ENCODE measurements at places on chromosomes 6 and 20. TPM values are rescaled to one million over a fixed set of nuclear protein-coding genes. Genes with fewer than 3 reads are reported as not detected.

DNA sequence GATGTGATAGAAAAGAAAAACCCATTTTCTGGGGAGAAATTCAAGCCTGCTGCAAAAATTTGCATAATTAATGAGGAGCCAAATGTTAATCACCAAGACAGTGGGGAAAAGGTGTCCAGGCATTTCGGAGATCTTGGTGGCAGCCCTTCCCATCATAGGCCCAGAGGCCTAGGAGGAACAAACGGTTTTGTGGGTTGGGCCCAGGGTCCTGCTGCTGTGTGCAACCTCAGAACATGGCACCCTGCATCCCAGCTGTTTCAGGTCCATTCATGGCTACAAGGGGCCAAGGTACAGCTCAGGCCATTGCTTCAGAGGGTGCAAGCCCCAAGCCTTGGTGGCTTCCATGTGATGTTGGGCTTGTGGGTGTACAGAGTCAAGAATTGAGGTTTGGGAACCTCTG lies 189.8 kb upstream of the IMPG1 start:
- no peak for DNase-seq

- DNase-seq = no peak
Observed at GRCh38 chr6:23137611-23138010, 568.2 kb downstream of the HDGFL1 start.

DNA sequence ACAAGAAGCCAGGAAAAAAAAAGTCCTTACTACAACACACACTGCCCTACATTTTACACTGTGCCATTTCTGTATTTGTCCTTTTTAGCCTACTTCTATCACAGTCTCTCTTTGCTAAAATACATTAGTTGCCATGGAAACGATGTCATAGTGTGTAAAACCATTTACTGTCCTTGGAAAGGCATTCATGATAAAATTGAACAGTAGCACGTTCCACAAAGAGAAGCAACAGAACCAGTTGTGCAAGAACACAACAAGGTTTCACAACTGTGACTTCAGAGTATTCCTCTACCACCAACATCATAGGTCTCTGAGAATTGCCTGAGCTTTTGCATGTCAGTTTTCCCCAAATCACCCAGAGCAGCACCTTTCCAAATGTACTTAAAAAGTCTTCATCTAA lies 20.5 kb downstream of the FYN start:
- DNase-seq = peak; percentile 58

GRCh38 chr6:126625019-126625418 lies 285.1 kb downstream of the CENPW start:
- no peak for DNase-seq

DNA sequence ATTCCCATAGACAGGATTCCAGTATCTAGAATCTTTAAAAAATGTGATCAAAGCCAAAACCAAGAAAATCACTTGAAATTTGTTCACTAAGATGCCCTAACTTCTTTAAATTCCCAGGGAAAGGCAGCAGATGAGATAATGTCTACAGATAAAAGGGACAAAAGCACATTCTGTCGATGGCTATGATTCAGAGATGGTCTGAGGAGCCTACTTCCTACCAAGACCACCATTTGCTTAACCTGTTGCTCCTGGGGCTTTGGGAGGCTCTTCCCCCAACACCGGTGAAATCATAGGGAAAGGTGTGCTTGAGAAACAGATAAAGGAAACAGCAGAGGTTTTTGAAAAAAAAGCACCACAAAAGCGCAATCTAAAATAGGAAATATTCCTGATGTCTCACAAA lies 118.3 kb upstream of the MAP7 start:
- no peak for DNase-seq

GRCh38 chr6:93393554-93394074 lies 25.7 kb downstream of the EPHA7 start:
- no peak for DNase-seq

- DNase-seq = no peak
Observed at GRCh38 chr6:35703554-35703953, 14.8 kb upstream of the FKBP5 start.

DNA sequence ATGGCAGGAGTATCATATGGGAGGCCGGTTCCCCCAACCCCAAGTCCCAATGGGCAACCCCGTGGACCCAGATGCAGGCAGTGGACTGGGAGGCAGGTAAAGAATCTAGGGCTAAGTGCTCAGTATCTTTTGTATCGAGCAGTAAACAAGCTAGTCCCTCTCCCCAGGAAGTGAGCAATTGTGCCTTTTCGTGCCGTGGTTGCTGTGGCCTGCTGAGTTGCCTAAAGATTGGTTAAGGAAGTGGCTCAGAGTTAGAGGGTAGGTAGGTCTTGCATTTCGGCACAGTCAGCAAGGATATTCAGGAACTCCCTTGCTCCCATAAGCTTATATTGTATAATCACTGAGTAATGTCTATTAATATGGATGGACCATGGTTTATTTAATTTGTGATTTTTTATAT lies 1.3 kb upstream of the DNAH8 start:
- no peak for DNase-seq

- no peak for DNase-seq
Observed at GRCh38 chr6:19831358-19831757, 5.8 kb upstream of the ID4 start.

- no peak for DNase-seq
Observed at GRCh38 chr6:82095091-82095490, 152.5 kb downstream of the IBTK start.

DNA sequence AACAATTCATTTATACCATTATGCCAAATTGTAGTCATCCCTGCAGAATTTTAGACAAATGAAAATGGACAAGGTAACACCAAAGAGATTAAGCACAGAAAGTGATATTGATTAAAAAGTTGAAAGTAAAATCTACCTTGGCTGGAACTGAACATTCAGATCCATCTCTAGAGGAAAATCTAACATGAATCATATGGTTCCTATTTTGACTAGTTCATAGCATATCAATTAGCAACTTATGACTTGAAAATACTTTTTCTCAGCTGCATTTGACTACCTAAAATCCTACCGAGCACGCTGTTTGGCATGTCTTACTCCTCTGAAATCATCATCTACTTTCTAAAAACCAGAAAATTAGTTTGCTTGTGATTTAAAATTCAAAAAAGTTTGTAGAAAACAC lies 22.6 kb downstream of the PSMB9 start:
- no peak for DNase-seq

- no peak for DNase-seq
Observed at GRCh38 chr20:21832442-21833385, 127.2 kb downstream of the PAX1 start.

DNA sequence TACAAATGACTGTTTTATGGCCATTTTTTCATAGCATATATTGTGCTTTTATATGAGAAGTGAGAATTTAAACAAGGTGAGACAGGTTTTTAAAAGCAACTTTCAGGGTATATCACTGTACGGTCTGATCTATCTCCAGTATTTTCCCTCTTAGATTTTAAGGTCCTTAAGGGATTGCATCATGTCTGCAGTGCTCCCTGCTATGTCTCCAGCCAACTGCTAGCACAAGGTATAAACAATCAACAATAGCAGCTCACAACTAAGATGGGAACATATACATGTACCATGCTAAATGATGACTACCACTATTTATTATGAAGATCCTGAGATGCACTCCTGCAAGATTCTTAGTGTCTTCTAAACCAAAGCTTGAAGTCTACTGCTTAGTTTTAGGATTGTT lies 7.2 kb downstream of the FUCA2 start:
- no peak for DNase-seq

GRCh38 chr6:43644940-43645612 lies at the start of gene RSPH9:
Gene RSPH9 (plus strand): TSS chr6:43645036. CDS start chr6:43645099, 63 bp downstream.
- DNase-seq = peak; percentile 65

DNA sequence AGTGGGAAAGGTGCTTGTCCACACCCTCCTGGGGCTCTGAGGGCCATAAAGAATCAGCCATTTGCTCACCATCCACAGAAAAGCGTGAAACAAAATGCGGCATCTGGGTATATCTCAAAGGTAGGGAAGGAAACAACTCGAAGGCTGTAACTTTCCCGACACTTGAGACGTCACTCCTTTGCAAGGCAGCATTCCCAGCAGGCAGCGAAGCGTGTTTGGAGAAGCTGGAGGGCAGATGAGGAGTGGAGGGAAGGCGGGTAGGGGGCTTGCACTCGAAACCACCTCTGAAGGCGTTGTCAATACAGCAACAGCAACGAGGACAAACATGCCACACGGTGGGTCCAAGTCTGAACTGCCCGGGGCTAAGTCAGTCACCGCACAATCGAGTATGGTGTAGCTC lies 98.4 kb downstream of the FOXC1 start:
- no peak for DNase-seq

GRCh38 chr6:168216751-168217191 lies 102.8 kb downstream of the DACT2 start:
- peak; percentile 59 for DNase-seq

GRCh38 chr20:44176833-44177534 lies 10.0 kb downstream of the JPH2 start:
- DNase-seq = no peak

GRCh38 chr6:1321738-1322137 lies 9.8 kb downstream of the FOXQ1 start:
- no peak for DNase-seq

- DNase-seq = no peak
Observed at GRCh38 chr20:1505361-1505760, 14.1 kb upstream of the SIRPB2 start.

- no peak for DNase-seq
Observed at GRCh38 chr6:157561414-157561790, 180.4 kb downstream of the ZDHHC14 start.

DNA sequence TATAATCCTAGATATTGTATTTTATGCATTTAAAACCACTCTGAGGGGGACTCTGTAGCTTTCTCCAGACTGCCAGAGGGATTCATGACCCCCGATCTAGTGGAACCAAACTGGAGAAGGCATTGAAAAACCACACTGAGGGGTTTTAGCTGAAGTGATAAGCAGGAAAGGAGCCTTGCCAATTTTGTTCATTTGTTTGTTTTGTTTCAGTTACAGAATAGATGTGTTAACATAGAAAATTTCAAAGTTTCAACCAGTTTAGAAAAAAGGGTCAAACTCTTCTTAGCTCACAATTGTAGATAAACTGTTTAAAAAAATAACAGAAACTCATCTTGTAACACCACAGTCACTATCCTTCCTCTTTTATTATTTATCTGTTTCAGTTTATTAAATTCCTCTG lies 19.8 kb downstream of the TAB2 start:
- DNase-seq = no peak

GRCh38 chr6:64145658-64146057 lies 510.1 kb downstream of the PHF3 start:
- no peak for DNase-seq

DNA sequence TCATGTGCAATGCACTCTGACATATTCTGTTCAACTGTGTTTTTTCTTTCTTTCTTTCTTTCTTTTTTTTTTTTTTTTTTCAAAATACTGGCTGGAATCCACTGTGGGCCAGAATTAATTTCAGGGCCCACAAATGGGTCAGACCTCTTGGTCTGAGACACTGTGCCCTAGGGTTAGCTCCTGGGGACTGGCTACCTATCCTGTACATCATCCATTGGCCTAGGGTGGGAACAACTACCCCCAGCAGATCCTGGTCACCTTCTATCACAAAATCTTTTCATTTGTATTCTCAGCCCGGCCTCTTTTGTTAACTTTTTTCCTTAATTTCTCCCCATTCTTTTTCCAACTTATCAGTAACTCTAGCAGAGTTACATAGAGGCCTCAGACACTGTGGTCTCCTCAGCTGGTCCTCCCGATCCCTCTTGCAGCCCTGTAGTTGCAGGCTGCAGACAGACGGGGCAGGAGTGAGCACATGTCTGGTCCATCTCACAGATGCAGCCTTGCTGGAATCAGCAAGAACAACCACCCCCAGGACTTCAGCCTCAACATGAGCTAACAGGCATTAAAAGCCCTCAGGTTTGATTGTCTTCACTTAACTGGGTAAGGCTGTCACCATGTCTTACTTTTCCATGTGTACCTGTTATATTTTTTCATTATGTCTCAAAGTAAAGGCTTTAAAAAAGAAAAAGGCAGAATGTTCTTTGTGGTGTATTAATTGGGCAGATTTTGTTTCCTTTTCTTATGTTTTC lies 41.3 kb downstream of the TXLNB start:
- DNase-seq = peak; percentile 23

DNA sequence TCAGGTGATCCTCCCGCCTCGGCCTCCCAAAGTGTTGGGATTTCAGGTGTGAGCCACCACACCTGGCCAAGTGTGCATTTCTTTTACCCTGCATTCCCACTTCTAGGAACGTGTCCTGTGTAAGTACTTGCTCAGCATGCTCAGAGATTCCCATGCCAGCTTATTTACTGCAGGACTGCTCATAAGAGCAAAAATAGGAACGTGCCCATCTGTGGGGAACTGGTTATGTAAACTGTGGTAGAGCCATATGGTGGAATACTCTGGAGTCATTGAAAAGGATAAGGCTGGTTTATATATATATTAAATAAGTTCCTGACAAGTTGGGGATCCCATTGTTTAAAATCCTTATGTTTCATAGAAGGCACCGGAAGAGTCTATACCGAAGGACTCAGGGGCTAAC lies 38.2 kb upstream of the FANCE start:
- DNase-seq = peak; percentile 88

DNA sequence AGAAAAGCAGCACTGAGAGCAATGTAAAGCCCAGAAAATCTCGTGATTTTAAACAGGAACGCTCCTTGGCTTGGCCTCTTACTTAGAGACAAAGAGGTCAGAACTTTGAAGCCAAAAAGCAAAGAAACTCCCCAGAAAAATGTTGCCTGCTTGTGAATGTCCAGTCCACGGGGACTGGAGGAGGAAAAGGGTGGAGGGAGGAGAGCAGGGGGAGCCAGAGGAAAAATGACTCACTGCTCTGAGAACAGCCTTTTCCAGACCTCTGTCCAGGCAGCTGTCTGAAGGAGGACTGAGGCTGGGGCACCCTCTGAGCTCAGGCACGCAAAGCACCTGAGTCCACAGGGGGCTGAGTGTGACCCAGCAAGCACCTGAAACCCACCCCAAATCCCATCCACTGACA lies 64.7 kb downstream of the TRAM2 start:
- DNase-seq = no peak

DNA sequence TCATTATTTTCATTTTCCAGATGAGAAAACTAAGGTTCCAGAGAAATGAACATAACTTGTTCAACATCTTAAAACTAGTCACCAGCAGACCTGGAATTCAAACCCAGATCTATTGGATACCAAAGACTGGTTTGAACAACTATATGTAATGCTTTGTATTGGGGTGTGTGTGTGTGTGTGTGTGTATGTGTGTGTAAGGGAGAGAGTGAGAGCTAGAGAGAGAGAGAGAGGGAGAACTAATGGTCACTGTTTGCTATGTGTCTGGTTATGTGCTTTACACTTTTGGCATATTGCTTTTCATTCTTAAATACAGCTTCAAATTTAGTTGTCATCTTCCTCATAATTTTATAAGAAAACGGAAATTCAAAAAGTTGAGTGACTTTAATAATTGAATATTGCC lies 134.7 kb upstream of the ZNF217 start:
- DNase-seq = no peak

Gene ENPP4
- not detected for total RNA-seq

Gene MAP7
- not detected for total RNA-seq

Gene PDRG1
- 50.9 TPM for total RNA-seq

Gene FRS3
- 3.3 TPM for total RNA-seq

Gene TUBB1
- not detected for total RNA-seq

Gene COL9A3
- 8.6 TPM for total RNA-seq

Gene KCNK17
- total RNA-seq = not detected

Gene SERINC3
- total RNA-seq = 23.9 TPM

Gene CPNE5
- 28.1 TPM for total RNA-seq
